K562 (cell line): ENCODE measurements at places on chromosomes 12 and 14.

GRCh38 chr12:11814374-11814773 is 164.9 kb downstream of the ETV6 start:
- DNase-seq, result no peak

GRCh38 chr12:21551841-21552465 is 25.9 kb downstream of the SPX start:
- no peak for DNase-seq

DNA sequence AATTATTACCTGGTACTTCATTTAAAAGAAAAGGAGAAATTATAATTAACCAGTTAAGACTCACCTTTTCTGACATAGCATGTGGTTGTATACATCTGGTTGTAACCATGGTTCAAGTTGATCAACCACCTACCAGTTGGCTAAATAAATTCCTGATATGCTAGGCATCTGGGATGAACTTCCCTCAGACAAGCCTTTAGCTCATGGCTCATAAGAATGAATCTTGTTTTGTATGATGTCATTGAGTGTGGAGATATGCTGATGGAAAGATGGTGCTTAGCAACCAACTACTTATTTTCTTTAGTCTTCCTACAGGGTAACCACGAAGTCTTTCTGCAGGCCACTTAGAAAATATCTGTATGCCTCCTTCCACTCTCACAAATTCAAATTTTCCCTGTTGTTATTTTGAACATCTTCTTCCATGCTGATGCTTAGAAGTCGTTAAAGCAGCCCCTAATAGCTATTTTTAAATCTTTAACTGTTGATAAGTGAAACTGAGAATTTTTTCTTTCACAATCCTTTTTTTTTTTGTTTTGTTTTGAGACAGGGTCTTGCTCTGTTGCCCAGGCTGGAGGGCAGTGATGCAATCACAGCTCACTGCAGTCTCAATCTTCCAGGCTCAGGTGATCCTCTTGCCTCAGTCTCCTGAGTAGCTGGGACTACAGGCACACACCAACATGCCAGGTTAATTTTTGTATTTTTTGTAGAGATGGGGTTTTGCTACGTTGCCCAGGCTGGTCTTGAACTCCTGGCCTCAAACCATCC is 51.9 kb upstream of the PTHLH start:
- no peak for DNase-seq

DNA sequence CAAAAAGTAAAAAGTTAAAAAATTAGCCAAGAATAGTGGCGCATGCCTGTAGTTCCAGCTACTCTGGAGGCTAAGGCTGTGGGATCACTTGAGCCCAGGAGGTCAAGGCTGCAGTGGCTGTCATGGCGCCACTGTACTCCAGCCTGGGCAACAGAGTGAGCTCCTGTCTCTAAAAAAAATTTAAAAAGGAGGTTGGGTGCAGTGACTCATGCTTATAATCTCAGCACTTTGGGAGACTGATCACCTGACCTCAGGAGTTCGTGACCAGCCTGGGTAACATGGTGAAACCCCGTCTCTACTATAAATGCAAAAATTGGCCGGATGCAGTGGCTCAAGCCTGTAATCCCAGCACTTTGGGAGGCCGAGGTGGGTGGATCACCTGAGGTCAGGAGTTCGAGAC is 8.2 kb upstream of the YLPM1 start:
- DNase-seq, result no peak

GRCh38 chr12:46100551-46101484 is 110.4 kb upstream of the SCAF11 start:
- no peak for DNase-seq

- DNase-seq, result peak; percentile 4
Observed at GRCh38 chr12:52942066-52942900, 6.6 kb upstream of the KRT18 start.

DNA sequence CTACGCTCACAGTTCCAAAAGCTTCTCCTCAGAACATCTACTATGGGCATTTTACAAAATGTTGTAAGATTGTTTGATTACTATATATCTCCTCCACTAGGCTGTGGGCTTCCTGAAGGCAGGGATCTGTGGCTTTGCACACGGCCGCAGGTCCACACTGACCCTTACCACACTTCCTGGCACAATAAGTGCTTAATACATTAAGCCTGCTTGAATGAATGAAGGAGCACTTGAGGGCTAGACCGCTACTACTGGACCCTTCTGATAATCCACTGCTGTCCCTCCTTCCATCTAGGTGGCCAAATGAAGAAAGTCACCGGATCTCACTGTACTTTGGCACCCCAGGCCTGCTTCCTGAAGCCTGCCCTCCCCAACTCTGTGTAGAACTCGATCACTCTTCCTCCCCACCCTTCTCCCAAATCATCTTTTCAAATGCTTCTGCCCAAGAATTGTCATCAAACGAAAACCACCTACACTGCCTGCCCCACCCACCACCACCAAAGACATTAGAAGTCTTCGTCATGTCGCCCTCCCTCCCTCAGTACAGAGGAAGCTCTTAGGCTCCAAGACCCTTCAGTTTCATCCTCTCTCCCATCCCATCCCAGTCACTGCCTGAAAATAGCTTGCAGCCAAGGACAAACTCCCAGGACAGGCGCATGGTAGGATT is 596 bp upstream of the ZBTB39 start:
- DNase-seq, result no peak

GRCh38 chr12:84891106-84891838 is 21.3 kb downstream of the SLC6A15 start:
- no peak for DNase-seq

- DNase-seq, result no peak
Observed at GRCh38 chr12:4281173-4281654, 7.7 kb downstream of the CCND2 start.

GRCh38 chr12:109994401-109995175 is 1.6 kb downstream of the GIT2 start:
- DNase-seq, result no peak

DNA sequence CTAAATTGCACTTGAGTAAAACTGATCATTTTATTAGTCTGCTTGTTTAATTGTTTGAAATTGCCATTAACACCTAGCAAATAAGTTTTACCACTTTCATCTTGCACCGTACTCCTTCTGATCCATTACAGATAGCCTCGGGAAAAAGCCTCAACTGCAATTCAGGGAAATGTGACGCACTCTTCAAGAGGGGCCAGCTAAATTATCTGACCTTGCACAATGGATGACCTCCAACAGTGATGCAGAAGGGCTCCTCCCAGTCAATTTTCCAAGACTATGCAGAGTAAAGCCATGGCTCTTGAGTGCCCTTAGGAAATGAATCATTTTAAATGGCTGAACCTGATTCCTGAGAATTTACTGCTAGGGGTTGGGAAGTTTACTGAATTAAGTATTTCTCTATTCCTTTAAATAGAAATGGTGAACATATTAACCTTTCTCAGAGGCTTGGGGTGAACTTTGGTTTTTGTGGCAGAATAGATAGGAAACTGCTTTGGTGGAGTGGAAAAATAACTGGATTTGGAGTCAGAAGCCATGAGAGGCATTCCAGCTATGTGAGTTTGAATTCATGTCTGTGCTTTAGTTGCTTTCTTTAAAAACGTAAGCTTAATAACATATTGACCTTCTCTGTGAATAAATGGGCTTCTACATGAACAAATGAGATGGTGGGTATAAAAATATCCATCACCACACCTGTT is 64.8 kb upstream of the OVCH1 start:
- DNase-seq, result no peak

DNA sequence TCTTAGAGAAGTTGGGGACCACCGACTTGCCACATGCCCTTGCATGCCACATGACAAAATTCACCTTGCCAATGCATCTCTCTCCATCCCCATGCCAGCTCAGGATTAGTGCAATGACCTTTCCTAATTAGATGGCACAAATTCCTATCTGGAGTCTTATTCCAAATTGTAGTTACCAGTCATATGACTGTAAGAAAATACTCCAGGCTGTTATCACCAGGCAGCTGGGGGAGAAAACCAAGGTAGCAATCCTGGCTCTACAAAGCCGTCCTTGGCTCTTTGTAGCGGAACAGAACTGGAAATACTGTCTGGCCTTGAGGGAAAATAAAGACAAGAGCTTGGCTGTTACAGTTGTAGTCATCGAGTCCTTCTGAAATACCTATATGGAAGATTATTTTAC is 208.5 kb upstream of the DIO2 start:
- no peak for DNase-seq

GRCh38 chr12:84924981-84925380 is 12.4 kb upstream of the SLC6A15 start:
- no peak for DNase-seq

GRCh38 chr14:32578181-32578580 is 249.1 kb downstream of the AKAP6 start:
- no peak for DNase-seq

DNA sequence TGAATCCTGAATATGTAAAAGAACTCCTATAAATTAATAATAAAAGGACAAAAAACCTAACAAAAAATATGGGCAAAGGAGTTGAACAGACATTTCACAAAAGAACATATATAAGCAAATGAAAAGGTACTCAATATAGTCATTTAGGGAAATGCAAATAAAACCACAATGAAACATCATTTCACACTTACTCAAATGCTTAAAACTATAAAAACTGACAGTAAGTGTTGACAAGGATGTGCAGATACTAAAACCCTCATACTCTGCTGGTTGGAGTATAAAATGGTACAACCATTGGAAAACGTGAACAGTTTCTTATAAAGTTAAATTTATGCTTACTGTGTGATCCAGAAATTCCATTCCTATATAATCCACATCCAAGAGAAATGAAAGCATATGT is 247.1 kb downstream of the GXYLT1 start:
- no peak for DNase-seq

GRCh38 chr14:101665478-101666078 is 95.9 kb upstream of the PPP2R5C start:
- peak; percentile 7 for DNase-seq

DNA sequence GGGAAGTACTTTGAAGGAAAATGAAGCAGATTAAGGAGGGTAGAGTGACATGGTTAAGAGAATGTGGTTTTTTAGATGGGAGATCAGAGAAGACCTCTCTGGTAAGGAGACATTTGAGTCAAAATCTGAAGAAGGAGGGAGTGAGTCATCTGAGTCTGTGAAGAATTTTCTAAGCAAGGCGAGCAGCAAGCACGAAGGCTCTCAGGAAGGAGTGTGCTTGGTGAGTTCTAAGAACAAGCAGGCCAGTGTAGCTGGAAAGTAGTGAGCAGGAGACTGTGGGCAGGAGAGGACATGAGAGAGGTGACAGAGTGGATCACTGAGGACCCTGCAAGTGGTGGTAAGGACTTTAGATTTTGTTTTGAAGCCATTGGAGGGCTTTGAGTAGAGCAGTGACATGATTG is 76.3 kb upstream of the FUT8 start:
- DNase-seq, result no peak

DNA sequence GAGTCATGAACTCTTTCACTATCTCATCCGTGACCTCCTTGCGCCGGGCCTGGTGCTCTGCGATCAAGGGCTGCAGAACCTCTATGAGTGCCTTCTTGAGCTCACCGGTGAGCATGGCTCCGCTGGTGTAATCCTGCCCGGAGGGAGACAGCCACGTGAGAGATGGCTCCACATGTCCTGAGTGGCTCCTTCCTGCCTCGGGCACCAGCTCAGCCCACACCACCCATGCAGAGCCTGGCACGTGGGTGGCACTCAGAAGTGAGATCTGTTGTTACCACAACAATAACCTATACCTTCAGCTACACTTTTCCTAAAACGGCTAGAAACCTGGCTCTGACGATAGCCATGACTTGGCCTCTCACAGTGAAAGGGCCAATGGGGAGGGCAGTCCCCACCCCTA is 11.8 kb downstream of the SLC25A47 start:
- DNase-seq, result no peak

- DNase-seq, result no peak
Observed at GRCh38 chr12:50006754-50007442, 18.4 kb downstream of the RACGAP1 start.

GRCh38 chr14:75492832-75493591 is 29.3 kb upstream of the BATF start:
- no peak for DNase-seq

DNA sequence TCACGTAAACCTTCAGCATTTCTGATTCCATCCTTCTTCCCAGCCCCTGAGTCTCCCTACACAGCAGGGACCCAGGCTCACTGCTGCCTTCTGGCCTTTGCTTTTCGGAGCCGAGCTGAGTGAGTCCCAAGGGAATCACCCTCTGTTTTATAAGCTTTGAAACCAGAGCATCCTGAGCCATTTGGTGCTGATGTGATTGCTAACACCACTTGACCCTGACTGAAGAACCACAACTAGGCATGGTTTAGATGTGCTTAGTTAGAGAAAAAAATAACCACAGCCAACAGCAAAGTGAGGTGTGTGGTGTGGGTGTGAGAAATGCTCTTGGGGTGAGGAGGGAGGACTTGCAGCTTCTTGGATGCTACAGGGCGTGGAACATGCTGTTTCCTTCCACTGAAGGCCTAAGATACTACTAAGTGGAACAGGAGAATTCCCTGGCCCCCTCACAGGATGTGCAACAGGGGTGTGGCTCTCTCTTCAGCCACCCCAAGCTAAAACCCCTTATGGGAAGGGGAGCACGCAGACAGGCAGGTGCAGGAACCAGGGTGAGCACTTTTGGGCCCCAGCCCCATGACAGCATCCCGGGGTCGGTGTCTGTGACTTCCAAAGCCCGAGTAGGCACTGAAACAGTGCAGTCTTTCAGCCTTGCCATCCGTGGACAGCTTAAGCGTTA is at the start of gene TC2N:
TSS of gene TC2N (minus strand) at position 221 of the 673 bp plus-strand sequence. CDS start 53,767 bp downstream, outside the sequence.
- no peak for DNase-seq

GRCh38 chr14:102927878-102928411 is 5.5 kb downstream of the AMN start:
- no peak for DNase-seq

DNA sequence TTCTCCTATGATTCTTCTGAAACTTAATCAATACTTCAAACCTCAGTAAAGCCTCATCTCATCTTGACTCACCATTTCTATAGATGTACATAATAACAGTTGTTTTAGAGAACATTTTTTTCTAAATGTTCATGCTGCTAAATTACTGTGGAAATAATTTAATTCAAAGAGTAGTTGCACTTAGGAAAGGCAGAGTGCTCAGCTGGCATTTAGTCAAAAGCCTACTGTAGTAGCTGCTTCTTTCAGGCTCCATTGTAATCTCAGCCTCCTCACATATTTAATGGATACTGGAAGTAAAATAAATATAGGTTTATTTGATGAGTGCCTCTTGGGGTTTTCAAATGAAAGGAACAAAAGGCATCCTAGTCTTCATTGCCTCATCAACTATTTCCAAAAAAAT is 325.0 kb downstream of the CCER1 start:
- DNase-seq, result no peak

DNA sequence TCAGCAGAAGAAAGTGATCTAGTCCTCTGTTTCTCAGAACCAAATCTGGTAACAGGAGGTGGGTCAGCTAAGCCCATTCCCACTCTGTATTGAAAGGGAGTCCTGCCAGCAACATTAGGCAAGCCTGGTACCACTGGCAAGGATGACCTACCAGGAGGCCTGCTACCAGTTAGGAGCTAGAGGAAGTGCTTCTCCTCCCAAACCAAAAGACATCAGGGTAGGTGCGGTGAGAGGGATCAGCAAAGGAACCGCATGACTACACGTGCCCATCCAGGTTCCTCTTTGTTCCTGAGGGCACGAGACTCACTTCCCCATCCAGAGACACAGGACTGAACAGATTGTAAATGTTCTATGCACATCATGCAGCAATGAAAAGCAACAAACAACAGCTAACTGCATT is 2.8 kb downstream of the KLRC4 start:
- DNase-seq, result no peak
